ENCODE measurements at places on chromosomes 4 and X. TPM values are rescaled to one million over a fixed set of nuclear protein-coding genes. Genes with fewer than 3 reads are reported as not detected.

The PLS3 gene
- total RNA-seq = 211 TPM

The UGT2B10 gene
- total RNA-seq = 0.37 TPM

DNA sequence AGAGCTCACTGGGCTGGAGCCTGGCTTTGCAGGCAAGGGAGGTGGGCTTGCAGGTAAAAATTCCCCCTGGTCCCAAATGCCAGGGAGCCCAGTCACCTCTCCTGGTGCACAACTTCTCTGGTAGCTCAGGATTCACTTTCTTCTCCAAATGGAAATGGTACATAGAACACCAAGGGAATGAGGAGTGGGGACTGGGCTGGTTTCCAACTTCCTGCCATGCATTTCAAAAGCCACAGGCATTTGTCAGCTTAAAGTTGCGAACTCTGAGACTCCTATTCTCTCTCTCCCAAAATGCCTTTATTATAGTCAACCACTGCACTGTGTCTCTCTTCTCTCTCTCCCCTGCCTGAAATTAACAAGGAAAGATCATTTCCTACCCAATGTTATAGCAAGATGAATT, 177.3 kb downstream of the GRIA3 start:
- no peak for DNase-seq

DNA sequence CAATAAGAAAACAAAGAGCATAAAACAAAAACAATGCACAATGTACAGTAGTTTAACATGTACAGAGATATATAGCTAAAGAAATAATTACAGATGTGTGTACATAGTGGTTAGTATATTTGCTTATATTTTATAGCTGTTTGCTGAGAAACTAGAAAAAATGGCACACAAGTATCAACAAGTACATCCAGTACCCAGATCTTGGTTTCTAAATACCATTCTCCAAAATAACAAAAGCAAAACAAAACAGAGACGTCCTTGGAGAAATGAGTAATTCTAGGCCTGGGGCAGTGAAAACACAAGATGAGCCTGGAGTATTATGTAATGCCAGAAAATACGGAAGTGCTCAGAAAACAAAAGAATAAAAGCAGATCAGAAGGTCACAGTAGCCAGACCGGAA, 189.6 kb downstream of the TMEM47 start:
- no peak for DNase-seq

DNA sequence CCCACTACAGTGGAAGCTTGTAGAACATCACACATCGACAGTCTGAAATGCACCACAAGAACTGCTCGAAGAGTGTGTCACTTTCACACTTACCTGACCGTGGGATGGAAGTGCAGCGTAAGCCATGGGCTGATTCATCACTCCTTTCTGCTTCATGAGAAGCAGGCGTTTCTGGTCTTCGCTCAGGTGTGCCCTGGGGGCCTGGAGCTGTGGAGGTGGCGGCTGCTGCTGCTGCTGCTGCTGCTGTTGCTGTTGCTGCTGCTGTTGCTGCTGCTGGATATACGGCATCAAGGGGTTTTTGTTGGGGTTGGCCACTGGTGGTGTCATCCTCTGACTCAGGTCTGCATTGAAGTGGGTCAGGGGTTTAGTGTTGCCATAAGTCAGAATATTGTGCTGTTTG, 223.6 kb downstream of the MGST2 start:
- no peak for DNase-seq
